ENCODE measurements at places on chromosomes 13 and 19.
A peak's percentile ranks its signal among the peaks of the same experiment; 100 is the strongest.

- no peak for DNase-seq
These were observed 10.8 kb downstream of the NDFIP2 start for GRCh38 chr13:79491715-79492114.

- DNase-seq = no peak
These were observed 55.4 kb upstream of the UBL3 start for GRCh38 chr13:29905845-29906244.

- DNase-seq = no peak
These were observed 79.2 kb upstream of the LRCH1 start for GRCh38 chr13:46473806-46474205.

DNA sequence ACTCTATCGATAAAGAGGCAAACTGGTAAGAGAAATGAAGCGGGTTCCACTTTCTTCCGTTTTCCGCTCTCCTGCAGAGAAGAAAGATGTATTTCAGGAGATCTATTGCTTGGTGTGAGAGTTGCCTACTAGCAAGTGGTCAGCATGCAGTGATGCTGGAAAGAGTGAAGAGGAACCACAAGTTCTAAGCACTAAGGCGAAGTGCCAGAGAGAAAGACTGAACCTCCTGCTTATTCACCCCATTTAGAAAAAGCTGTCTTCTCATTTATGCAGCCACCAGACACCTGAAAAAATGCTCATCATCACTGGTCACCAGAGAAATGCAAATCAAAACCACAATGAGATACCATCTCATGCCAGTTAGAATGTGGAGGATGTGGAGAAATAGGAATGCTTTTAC is 78.7 kb upstream of the GPC6 start:
- no peak for DNase-seq

DNA sequence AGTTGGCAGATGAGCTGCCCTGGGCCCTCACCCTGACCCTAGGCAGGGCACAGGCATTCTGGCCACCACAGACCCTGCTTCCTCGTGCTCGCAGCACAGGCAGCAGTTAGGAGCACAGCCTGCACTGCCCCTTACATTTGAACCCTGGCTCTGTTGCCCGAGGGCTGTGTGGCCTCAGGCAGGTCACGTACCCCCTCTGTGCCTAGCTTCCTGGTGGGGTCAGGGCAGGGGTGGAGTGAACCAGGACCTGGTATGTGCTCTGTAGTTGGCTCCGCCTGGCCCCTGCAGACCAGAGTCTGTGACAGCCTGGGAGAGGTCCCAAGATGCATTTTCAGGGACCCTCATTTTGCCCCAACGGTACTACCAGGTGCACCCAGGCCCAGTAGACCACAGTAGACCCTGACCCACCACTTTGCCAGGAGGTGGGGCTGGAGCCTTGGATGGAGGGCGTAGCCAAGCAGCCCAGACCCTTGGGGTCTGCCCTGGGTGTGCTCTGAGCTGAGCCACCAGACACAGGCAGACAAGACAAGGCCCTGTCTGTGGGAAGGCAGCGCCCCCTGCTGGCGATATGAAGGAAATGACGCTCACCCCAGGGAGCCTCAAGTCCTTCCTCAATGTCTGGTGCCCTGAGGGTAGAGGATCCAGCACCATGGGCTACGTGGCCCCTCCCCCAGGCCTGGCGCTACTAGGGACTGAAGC is 9.1 kb downstream of the LYL1 start:
- peak; percentile 69 for DNase-seq

GRCh38 chr13:43072394-43072793 is 49.0 kb downstream of the DNAJC15 start:
- DNase-seq = no peak

DNA sequence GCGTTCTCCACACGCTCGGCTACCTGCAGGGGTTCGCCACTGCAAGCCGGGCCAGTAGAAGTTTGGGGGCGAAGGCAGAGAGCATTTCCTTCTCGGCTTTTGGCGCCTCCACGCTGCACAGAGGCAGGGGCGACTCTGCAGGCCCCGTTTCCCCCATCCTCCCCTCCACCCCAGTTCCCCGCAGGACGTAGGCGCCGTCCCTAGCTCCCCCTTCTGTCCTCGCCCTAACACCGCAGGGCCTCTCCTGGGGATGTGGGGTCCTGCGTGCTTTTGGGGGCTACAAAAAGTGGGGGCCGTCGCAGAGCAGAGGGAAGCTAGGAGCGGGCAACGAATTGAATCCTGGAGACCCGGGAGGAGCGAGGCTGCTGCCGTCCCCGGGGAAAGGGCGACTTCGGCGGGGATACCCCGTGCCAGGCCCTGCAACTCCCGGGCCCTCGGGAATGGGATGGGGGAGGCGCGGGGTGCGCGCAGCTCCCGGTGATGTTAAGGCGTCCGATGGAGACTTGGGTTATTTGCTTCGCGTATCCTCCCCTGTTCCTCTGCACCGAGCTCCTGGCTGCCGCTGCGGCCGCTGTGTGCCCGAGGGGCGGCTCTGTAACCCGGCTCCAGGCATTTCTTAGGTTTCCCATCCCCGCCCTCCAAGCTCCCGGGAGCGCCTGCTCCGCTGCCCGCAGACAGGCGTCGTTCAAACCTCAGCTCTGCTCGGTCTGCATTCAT is 255.9 kb upstream of the SOX21 start:
- no peak for DNase-seq

GRCh38 chr13:34512817-34513216 is 429.3 kb upstream of the NBEA start:
- no peak for DNase-seq

DNA sequence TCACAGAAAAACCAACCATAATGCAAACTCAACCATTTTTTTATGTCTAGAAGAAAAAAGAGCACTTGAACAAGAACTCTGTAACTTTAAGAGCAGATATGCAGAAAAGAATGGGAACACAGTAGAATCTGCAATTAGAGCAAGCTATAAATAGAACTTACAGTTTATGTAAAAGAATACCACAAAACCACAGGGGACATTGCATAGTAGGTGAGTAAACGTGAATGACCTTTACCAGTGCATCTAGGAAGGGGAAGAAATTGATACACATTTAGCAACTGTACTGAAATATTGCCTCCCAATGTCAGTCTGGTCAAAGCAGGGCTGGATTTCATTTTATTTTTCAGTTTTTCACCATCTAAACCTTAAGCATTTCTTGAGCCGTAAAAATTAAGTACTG is 242.2 kb upstream of the EDNRB start:
- no peak for DNase-seq
